ENCODE measurements at places on chromosomes 3 and 15. TPM values are rescaled to one million over a fixed set of nuclear protein-coding genes. Genes with fewer than 3 reads are reported as not detected.

C3orf49 gene
- total RNA-seq = not detected

TGM4 gene
- total RNA-seq = not detected

DPPA2 gene
- not detected for total RNA-seq

GNB4 gene
- 0.18 TPM for total RNA-seq

WDR93 gene
- total RNA-seq = not detected

ZNF639 gene
- 54.9 TPM for total RNA-seq

SKOR1 gene
- total RNA-seq = 0.45 TPM

CCRL2 gene
- total RNA-seq = not detected

GOLGA6B gene
- total RNA-seq = not detected

PIGZ gene
- 0.37 TPM for total RNA-seq

COLQ gene
- total RNA-seq = 8.9 TPM

ATP10A gene
- total RNA-seq = not detected

GOLGA6A gene
- not detected for total RNA-seq

Measured in Karpas-422 (cell line).